Tibial nerve (tissue), 4 donors: ENCODE measurements at places on chromosomes 3 and 15. TPM values are rescaled to one million over a fixed set of nuclear protein-coding genes. Genes with fewer than 3 reads are reported as not detected.

DNA sequence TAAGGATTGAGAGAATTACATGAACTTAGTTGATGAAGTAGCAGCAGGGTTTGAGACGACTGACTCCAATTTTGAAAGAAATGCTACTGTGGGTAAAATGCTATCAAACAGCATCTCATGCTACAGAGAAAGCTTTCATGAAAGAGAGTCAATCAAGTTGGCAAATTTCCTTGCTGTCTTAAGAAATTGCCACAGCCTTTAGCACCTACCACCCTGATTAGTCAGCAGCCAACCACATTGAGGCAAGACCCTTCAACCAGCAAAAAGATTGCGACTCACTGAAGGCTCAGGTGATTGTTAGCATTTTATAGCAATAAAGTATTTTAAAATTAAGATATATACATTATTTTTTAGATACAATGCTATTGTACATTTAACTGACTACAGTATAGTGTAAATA is 80.9 kb downstream of the RAP2B start:
- H3K27ac ChIP-seq: no peak overlapping the region
- no peak overlapping the region for H3K4me3 ChIP-seq
- no peaks in the 10 kb centered on the region for H3K27me3 ChIP-seq
- no peaks in the 10 kb centered on the region for H3K4me1 ChIP-seq
- no peaks in the 10 kb centered on the region for H3K36me3 ChIP-seq
- no peak for DNase-seq

GRCh38 chr3:15261274-15261673 is 55.2 kb downstream of the CAPN7 start:
- no peak for DNase-seq
- H3K4me3 ChIP-seq: no peak overlapping the region
- peaks cover 16% of the 10 kb centered on the region for H3K4me1 ChIP-seq
- no peaks in the 10 kb centered on the region for H3K27me3 ChIP-seq

Gene TRIM42
- total RNA-seq: not detected

- peaks cover 24% of the 10 kb centered on the region for H3K4me1 ChIP-seq
- no peak overlapping the region for H3K27ac ChIP-seq
- no peak for DNase-seq
- H3K27me3 ChIP-seq: no peaks in the 10 kb centered on the region
- H3K36me3 ChIP-seq: no peaks in the 10 kb centered on the region
Observed at GRCh38 chr3:45506084-45506483, 88.5 kb upstream of the LIMD1 start.

Gene BOC
- total RNA-seq: 56.5 TPM

- H3K27me3 ChIP-seq: no peaks in the 10 kb centered on the region
- no peaks in the 10 kb centered on the region for H3K36me3 ChIP-seq
- H3K27ac ChIP-seq: no peak overlapping the region
- peaks cover 8% of the 10 kb centered on the region for H3K4me1 ChIP-seq
- no peak for DNase-seq
- no peak overlapping the region for H3K4me3 ChIP-seq
Observed at GRCh38 chr3:155362808-155363689, 69.6 kb upstream of the STRIT1 start.

- no peaks in the 10 kb centered on the region for H3K4me1 ChIP-seq
- no peak overlapping the region for H3K27ac ChIP-seq
- H3K36me3 ChIP-seq: no peaks in the 10 kb centered on the region
- DNase-seq: no peak
- no peaks in the 10 kb centered on the region for H3K27me3 ChIP-seq
Observed at GRCh38 chr3:125398952-125399351, 23.8 kb upstream of the ZNF148 start.

DNA sequence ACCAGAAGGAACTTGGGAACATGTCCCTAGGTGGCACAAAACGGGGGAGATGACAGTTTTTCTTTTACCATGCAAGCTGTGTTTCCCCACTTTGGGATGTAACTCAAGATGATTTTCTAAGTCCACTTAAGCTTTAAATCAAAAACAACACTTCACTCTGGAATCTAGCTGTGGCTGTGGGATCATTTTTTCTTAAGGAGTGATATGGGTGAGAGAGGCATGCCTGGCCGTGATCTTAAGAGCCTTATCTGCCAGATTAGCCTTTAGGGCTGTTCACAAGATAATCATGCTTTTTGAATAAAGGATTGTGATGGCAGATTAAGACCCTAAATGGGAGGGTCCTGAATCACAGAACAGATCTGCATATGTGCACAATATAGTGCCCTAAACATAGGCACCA is 384.8 kb upstream of the SEMA6D start:
- H3K27me3 ChIP-seq: no peaks in the 10 kb centered on the region
- H3K27ac ChIP-seq: no peak overlapping the region
- no peak overlapping the region for H3K4me3 ChIP-seq
- no peak for DNase-seq
- no peaks in the 10 kb centered on the region for H3K36me3 ChIP-seq
- H3K4me1 ChIP-seq: no peaks in the 10 kb centered on the region

Gene MFN1
- total RNA-seq: 41.7 TPM

Gene SLC28A1
- 0.22 TPM for total RNA-seq

DNA sequence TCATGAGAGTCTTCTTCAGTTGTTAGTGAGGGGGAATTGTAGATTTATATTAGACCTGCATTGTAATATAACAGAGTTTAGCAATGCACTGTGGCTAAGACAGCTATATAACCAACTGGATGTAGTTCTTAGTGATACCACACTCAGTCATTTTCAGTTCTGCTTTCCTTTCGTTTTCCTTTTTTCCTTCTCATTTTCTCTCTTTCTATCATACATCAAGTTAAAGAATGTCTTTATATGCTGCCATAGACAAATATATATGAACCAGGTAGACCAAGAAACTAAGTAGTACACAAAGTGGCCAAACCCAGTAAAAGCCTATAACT is 43.7 kb upstream of the CD47 start:
- no peak overlapping the region for H3K4me3 ChIP-seq
- no peak for DNase-seq
- H3K27me3 ChIP-seq: no peaks in the 10 kb centered on the region
- no peaks in the 10 kb centered on the region for H3K4me1 ChIP-seq
- H3K27ac ChIP-seq: no peak overlapping the region

GRCh38 chr3:76177610-76178009 is 392.3 kb upstream of the ZNF717 start:
- H3K4me3 ChIP-seq: no peak overlapping the region
- no peak overlapping the region for H3K27ac ChIP-seq
- DNase-seq: no peak
- no peaks in the 10 kb centered on the region for H3K4me1 ChIP-seq
- H3K36me3 ChIP-seq: no peaks in the 10 kb centered on the region

Gene ALG1L2
- total RNA-seq: not detected

DNA sequence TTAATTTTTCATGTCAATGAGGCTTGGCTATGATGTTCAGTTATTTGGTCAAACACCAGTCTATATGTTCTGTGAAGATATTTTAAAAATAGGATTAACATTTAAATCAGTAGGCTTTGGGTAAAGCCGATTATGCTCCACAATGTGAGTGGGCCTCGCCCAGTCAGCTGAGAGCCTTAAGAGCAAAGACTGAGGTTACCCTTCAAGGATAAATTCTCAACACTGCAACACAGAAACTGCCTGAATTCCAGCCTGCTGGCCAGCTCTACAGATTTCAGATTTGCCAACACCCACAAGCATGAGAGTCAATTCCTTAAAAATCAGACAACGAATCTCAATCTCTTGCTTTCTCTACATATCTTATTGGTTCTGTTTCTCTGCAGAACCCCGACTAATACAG is 188.3 kb downstream of the PLCH1 start:
- H3K27ac ChIP-seq: no peak overlapping the region
- H3K36me3 ChIP-seq: peaks cover 10% of the 10 kb centered on the region
- H3K27me3 ChIP-seq: no peaks in the 10 kb centered on the region
- H3K4me1 ChIP-seq: no peaks in the 10 kb centered on the region
- no peak overlapping the region for H3K4me3 ChIP-seq

Gene SEMA6D
- 16.3 TPM for total RNA-seq

- no peaks in the 10 kb centered on the region for H3K4me1 ChIP-seq
- no peak for DNase-seq
- no peaks in the 10 kb centered on the region for H3K36me3 ChIP-seq
- H3K4me3 ChIP-seq: no peak overlapping the region
Observed at GRCh38 chr3:13879102-13879945, 547 bp downstream of the WNT7A start.

DNA sequence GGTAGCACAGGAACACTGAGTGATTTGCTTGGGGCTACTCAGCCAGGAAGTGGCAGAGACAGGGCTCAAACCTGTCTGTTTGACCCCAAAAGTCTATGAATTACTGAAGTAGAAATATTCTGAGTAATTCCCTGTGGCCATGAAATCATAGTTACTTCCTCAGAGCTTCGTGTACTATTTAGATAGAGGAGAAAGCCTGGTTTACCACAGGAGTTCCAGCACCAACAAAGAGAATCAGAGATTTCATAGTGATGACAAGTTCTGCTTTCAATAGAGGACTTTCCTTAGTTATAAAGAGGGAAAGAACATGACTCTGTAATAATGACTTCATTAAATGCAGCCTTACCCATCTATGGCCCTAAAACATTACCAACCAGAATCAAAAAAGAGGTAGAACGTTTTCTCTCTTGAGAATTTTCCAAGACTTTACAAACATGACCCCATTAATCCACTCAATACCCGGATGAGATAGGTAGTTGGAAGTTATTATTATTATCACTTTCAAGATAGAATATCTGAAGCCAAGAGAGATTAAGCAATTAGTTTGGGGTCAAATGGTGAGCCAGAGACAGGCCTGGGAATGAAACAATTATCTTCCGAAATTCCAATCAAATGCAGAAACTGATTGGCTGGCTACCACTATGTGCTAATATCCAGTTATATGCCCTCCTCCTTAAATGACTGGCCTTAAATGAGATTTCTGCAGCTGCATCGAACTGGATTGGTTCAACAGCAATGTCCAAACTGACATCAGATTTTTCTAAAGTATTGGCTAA is 13.6 kb upstream of the WNT5A start:
- H3K27me3 ChIP-seq: no peaks in the 10 kb centered on the region
- H3K36me3 ChIP-seq: no peaks in the 10 kb centered on the region
- H3K27ac ChIP-seq: no peak overlapping the region
- DNase-seq: no peak
